ENCODE measurements at places on chromosomes 3 and 15.

GRCh38 chr15:64247906-64248541 lies 85.2 kb upstream of the PPIB start:
- DNase-seq: peak; percentile 65

- DNase-seq: no peak
Observed at GRCh38 chr3:118772547-118773011, 262.1 kb downstream of the IGSF11 start.

DNA sequence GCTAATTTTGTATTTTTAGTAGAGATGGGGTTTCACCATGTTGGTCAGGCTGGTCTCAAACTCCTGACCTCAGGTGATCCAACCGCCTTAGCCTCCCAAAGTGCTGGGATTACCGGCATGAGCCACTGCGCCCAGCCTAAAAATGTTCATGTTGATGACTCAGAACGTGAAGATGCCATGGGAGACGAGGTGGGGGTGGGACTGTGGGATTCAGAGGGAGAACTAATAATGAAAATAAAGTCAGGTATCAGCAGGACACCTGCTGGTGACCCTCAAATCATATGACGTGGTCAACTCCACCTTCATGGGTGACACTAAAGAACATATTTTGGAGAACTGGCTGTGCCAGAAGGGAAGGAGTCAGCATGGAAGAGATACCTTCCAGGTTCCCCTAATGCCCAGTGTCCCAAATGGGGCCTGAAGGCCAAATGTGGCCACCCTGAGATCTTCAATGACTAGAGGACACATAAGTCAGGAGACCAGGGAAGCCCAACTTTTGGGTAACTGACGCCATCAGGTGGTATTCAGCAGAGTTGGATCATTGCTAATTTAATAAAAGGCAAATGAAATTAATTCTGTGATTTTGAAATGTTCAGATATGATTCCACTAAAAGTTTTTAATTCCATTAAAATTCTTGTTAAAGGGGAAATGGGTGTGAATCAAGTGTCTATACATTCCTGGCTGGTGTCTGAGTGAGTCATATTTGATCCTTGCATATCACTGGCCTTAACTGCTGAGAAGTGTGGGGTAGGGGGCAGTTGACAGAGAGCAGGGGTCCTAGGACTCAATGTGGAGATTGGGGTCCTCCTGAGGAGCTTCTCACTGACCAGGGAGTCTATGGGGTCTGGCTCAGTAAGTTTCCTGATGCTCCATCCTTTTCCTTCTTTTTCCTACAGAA lies 88.6 kb upstream of the GSK3B start:
- no peak for DNase-seq

- no peak for DNase-seq
Observed at GRCh38 chr15:82566690-82567089, 26.4 kb upstream of the RPS17 start.

- no peak for DNase-seq
Observed at GRCh38 chr15:65896236-65896635, 26.9 kb downstream of the RAB11A start.

DNA sequence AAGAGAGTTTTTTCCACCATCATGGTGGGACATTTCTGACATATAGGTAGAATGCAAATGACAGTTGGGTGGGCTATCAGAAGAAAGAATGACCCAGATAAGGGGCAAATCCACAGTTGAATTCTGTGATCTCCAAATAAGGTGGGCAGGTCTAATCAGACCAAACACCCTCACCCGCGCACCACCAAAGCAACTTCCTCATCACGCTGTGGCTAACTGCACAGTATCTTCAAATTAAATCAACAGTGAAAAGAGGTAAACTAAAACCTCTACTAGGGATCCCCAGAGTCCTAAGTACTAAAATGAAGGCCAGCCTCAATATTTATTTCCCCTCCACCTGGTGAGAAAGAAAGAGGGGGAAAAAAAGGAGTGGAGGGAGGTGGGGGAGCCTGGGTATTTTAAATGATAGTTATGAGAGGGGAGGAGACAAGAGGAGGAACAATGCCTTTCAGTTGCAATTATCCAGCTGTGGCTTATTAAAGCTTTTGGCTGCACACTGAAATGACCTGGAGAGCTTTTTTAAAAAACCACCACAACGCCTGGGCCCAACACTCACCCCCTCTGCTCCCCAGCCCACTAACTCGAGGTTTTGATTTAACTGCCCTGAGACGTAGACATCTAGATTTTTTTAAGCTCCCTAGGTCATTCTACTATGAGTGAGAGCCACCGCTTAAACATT lies 61.0 kb downstream of the LRIG1 start:
- no peak for DNase-seq

DNA sequence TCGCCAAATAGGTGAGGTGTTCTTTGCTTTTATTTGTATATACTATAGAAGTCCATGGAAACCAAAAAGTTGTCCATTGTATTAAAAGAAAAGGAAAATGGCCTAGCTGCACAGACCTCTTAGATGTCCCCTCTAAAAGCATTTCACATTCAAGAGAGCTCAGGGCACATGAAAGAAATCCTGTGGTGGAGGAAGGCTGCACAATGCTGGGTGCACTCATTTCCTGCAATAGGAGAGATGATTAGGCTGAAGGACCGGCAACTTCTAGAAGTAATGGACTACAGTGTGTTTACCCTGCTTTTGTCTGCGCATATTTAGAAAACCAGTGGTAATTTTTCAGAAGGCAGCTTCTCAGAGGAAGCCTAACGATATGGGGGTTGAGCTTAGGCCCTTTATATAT lies 25.4 kb downstream of the PPM1L start:
- DNase-seq: no peak

- peak; percentile 23 for DNase-seq
Observed at GRCh38 chr15:98800437-98801233, 152.3 kb downstream of the IGF1R start.

- no peak for DNase-seq
Observed at GRCh38 chr15:48880070-48880634, 2.2 kb downstream of the EID1 start.

GRCh38 chr15:40427188-40427587 lies 13.6 kb upstream of the BAHD1 start:
- DNase-seq: no peak

- no peak for DNase-seq
Observed at GRCh38 chr3:47636225-47636624, 57.6 kb upstream of the CSPG5 start.

DNA sequence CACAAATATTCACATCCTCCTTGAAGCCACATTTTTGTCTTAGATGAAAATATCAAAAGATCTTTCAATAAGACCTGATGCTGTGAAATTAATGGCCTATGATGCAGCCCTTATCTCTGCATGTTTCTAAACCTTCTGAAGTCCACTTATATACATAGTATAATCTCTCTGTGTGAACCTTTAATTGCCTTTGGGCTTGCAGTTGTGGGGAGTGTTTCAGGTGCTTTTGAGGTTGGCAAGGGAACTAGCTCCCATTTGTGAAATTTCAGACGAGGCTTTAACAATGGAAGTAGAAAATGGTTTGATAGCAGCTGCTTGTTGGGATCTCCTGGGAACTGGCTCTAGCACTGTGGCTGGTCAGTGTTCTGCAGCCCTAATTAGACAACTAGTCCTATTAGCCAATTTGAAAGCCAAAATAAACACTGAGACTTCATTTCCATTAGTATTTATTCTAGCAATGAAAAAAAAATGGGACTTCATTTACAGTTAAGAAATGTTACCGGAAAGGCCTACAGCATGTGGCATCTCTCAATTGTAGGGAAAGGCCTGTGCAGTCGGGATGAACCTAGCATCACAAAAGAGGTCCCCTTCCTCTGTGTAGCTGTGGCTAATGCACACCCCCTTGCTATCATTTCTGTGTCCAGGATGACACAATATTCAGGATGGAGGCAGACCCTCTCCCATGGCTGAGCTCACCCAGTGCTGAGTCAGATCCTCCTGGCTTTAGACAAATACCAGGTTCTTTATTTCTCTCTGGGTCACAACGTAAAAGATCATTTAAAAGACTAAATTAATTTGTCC lies 140.7 kb upstream of the TRIM42 start:
- DNase-seq: no peak

GRCh38 chr3:37542772-37543449 lies 318.8 kb upstream of the CTDSPL start:
- DNase-seq: no peak

- no peak for DNase-seq
Observed at GRCh38 chr3:73031573-73032103, 29.8 kb upstream of the EBLN2 start.

- no peak for DNase-seq
Observed at GRCh38 chr3:128794067-128794768, 68.2 kb downstream of the RAB7A start.

GRCh38 chr3:25424614-25425013 lies 3.4 kb upstream of the RARB start:
- no peak for DNase-seq

DNA sequence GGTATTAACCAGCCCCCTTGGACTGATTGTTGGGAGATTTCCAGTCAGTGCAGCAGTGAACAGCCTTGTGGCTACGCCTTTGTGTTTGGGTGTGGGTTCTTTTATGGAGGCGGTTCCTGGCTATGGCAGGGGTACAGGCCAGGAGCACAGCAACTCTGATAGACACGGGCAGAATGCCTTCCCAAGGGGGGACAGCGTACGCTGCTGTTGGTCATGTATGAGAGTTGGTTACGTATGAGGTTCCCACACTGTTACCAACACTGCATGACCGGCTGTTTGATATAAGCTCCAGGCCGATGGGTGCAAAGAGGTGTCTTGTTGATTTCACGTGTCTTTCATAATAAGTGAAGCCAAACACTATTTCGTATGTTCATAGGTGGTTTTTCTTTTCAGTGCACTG lies 187.8 kb downstream of the NSMCE3 start:
- DNase-seq: no peak
